OCI-M1 (cell line): ENCODE measurements at places on chromosomes 12 and 14.

- no peak for DNase-seq
Measured at GRCh38 chr12:95335948-95336347, 118.3 kb downstream of the VEZT start.

DNA sequence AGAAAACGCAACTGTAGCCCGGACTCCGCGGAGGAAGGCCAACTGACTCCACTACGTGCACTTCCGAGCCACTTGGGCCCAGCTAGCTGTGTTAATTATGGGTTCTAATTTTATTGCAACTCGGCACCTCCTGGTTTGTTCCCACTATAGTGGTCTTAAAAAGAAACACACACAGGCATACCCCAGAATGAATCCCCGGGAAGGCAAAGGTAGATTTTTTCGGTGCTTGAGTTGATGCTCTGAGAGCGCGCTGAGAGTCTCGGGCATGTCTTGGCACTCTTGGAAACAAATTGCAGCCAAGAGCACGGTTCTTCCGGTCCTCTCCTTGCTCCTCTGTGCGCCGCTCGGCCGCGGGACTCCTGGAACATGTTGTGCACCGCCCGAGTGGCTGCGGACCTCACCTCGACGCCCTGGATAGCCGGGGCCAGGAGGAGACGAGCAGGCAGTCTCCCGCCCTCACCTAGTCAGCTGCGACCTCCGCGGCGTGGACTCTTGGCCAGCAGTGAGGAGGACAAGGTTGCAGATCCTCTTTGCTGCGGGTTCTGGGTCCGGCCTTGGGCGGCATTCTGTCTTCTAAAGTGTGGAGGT, 6.8 kb upstream of the PAX9 start:
- no peak for DNase-seq

DNA sequence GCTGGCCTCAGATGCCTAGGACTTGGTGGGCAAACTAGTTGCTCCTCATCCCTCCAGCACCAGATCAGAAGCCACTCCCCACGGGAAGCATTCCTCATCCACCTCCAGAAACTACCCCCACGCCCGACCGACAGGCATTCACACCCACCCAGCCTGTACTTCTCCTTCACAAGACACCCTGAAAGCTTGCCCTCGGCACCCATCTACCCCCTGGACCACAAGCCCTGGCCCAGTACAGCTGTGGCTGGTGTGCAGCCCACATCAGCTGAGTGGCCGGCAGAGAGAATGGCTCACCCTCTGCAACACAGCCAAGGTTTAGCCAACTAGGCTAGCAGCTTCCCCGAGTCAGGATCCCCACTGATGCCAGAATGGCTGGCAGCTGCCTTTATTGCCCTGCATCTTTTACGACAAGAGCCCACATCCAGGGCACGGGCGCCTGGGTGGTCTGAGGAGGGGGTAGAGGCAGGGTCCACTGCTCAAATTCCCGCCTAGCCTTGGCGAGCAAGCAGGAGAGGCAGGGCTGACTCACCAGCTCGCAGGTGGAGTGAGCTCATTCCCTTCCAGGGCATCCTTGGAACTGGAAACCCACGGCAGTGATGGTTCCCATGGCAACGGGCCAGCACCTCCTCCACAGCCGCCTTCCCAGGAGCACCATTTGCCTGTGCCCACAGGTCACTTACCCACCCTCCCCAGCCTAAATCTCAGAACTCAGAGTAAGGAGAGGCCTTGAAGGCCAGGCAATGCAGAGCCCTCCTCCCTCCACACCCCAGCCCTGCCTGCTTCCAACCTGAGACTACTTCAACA, 17.1 kb downstream of the ACTN1 start:
- no peak for DNase-seq

DNA sequence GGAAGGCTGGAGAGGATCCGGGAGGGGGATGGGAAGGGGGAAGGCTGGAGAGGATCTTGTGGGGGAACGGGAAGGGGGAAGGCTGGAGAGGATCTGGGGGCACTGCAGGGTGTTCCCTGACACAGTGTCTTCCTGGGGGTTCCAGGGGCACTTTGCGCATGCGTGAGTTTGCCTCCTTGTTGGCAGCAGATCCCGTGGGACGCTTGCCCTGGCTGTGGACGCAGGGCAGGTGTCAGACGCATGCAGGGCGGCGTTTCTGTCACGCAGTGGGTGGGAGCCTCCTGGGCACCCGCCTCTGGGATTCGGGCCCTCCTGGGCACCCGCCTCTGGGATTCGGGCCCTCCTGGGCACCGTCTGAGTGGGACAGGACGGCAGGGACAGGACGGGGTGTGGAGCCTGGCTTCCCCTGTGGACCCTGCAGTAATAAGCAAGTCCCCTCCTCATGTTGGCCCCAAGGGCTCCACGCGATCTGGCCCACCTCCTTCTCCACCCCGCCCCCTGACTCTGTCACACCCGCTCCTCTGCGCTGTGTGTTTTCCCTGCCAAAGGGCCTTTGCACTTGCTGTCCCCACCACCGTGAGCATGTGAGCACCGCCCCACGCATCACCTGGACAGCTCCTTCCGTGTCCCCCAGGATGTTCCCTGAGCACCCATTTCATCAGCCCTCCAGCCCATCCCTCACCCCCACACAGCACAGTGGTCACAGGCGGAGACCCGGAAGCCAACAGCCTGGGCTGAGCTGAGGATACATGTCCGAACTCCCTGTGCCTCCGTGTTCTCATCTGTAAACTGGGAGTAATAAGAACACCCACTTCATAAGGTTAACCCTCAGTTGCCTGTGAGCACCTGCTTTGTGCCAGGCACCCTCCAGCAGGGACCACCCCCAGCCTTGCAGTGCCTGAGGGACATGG, 4.4 kb downstream of the MMP17 start:
- no peak for DNase-seq

- no peak for DNase-seq
Measured at GRCh38 chr12:10154145-10154496, 17.8 kb downstream of the OLR1 start.

GRCh38 chr14:68937471-68938270, 41.4 kb downstream of the ACTN1 start:
- DNase-seq = no peak

- no peak for DNase-seq
Measured at GRCh38 chr12:81998761-81999378, 239.7 kb upstream of the PPFIA2 start.

GRCh38 chr14:55288439-55288838, 17.2 kb downstream of the FBXO34 start:
- DNase-seq = no peak

DNA sequence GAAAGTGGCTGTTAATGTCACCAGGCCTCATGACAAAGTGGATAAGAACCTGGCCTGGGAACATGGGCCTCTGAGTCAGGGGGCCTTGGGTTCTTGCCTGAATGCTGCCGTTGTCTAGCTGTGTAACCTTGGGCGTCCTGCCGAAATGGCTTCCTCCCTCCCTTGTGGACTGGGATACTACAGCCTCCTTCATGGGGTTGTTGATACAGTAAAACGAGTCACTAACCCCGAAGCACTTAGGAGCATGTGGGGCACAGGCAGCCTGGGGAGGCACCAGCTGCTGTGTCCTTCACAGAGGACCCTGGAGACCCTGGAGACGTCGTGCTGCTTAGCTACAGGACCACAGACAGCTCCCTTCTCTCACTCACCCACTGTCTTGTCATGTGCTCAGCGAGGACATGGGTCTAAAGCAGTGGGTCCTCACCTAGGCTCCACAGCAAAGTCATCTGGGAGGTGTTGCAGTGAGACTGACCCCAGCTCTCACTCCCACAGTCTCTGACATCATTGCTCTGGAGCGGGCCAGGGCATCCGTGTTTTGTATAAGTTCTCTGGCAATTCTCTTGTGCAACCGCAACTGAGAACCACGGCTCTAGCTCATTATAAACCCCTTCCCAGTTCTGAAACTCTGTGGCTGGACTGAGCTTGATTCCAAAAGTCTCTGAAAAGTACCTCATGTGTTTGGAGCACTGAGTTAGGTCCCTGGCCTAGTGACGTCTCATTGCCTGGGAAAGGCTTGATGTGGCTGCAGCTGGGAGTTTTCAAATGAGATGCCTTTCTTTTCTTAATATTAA, 42.1 kb downstream of the SERPINA3 start:
- no peak for DNase-seq

- DNase-seq = no peak
Measured at GRCh38 chr12:99235381-99235780, 412.2 kb upstream of the GARIN6 start.

DNA sequence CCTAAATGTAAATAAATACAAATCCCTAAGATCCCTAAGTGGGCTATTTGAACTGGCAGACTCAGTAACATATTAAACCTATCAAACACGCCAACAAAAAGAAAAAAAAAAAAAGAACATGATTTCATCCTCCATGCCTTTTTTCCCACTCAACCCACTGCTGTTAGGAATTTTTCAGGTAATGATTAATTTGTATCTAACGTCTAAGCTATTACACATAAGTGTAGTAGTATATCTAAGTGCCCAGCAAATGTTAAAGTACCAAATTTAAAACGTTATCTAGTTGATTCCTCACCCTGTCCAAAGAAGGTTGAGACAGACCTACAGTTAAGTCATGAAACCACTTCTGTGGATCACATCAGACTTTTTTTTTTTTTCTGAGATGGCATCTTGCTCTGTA, 16.4 kb upstream of the ARID4A start:
- no peak for DNase-seq

- DNase-seq = no peak
Measured at GRCh38 chr14:30553311-30553989, 5.5 kb upstream of the G2E3 start.

DNA sequence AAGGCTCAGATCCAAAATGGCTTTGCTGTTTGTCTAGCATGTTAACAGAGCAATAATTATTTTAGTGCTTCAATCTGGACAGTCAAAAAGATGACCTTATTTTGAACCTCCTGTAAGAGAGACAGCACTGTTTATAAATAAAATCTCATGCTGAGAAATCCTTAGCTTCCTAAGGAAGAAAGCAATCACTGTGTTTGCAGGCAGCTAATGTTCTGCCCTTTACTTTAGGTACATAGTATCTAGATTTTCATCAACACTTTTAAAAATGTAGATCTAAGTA, 105.3 kb downstream of the PRKD1 start:
- DNase-seq = no peak

- no peak for DNase-seq
Measured at GRCh38 chr14:58784931-58785330, 147.2 kb downstream of the DACT1 start.

DNA sequence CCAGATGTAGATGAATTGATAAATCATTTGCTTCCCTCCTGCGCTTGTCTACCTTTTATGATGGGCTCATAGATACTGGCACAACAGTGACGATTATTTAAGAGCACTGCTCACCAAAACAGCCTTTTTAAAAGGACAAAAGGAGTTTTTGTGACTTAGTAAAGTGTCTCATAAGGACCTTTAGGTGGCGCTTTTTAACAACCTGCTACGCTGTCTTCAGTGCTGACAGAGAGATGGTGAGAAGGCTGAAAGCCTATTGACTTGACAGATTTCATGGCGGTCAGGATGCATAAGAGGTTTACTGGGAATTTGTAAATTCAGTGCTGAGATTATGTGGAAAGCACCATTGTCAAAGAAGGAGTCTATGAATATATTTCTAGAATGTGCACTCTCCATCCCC, 87.6 kb downstream of the SLC15A5 start:
- DNase-seq = peak; percentile 50
